Upper lobe of right lung (tissue), 1 donor: ENCODE measurements at places on chromosomes 2 and 18.
A peak's percentile ranks its signal among the peaks of the same experiment; 100 is the strongest.

DNA sequence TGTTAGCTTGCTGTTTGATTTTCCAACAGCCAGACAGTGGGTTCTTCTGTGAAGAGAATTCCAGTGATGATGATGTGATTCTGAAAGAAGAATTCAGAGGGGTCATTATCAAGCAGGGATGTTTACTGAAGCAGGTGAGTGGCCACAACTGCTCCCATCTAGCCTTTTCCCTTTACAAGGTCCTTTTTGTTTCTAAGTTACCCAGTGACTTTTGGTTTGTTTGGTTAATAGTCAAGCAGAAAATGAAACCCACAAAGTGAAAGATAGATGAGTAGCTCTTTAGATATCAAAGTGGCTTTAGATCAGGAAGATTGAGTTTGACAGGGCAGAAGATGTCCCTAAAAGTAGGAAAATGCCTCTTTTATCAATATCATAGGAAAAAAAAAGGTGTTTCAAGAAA is 23.3 kb downstream of the PLEK start:
- DNase-seq, result no peak
- peaks cover 31% of the 10 kb centered on the region for H3K4me1 ChIP-seq
- H3K4me3 ChIP-seq, result no peak overlapping the region

- H3K36me3 ChIP-seq, result peaks cover 26% of the 10 kb centered on the region
- peaks cover 23% of the 10 kb centered on the region for H3K4me1 ChIP-seq
- no peak for DNase-seq
- no peak overlapping the region for H3K4me3 ChIP-seq
- H3K27ac ChIP-seq, result no peak overlapping the region
- no peaks in the 10 kb centered on the region for H3K27me3 ChIP-seq
Observed at GRCh38 chr2:135744760-135745314, 3.2 kb downstream of the UBXN4 start.

GRCh38 chr2:37676274-37676673 is 4.8 kb upstream of the CDC42EP3 start:
- H3K4me1 ChIP-seq, result no peaks in the 10 kb centered on the region
- no peak overlapping the region for H3K4me3 ChIP-seq
- H3K27me3 ChIP-seq, result no peaks in the 10 kb centered on the region
- H3K27ac ChIP-seq, result no peak overlapping the region
- no peak for DNase-seq
- no peaks in the 10 kb centered on the region for H3K36me3 ChIP-seq

DNA sequence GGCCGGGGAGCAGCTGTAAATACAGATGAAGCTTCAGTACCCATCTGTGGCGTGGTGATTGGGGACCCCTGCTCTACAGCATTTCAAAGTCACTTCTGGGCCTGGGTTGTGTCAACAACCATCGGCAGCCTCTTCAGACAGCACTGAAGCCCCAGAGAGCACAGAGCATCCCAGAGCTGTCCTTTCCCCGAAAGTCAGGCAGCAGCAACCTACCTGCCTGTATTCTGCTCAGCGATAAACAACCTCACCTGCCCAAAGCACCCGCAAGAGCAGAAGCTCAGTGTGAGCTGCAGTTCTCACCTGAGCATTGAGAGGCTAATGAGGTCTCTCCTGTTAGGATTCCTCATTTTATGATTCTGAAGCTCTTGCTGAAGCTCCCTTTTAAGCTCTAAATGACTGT is 19.3 kb downstream of the TRABD2A start:
- H3K4me1 ChIP-seq, result no peaks in the 10 kb centered on the region
- H3K36me3 ChIP-seq, result no peaks in the 10 kb centered on the region
- H3K27me3 ChIP-seq, result no peaks in the 10 kb centered on the region

- no peaks in the 10 kb centered on the region for H3K27me3 ChIP-seq
- H3K4me1 ChIP-seq, result peaks cover 14% of the 10 kb centered on the region
- no peaks in the 10 kb centered on the region for H3K36me3 ChIP-seq
- no peak for DNase-seq
- H3K27ac ChIP-seq, result no peak overlapping the region
Observed at GRCh38 chr2:40244251-40244650, 207.6 kb downstream of the SLC8A1 start.

- no peak for DNase-seq
- no peaks in the 10 kb centered on the region for H3K27me3 ChIP-seq
- no peak overlapping the region for H3K27ac ChIP-seq
- no peaks in the 10 kb centered on the region for H3K4me1 ChIP-seq
- no peak overlapping the region for H3K4me3 ChIP-seq
Observed at GRCh38 chr2:178163395-178163794, 30.9 kb upstream of the OSBPL6 start.

- H3K4me1 ChIP-seq, result peaks cover 19% of the 10 kb centered on the region
- peak overlapping the region; percentile 69 for H3K27ac ChIP-seq
- peak overlapping the region; percentile 93 for H3K4me3 ChIP-seq
- H3K36me3 ChIP-seq, result peaks cover 14% of the 10 kb centered on the region
- no peak for DNase-seq
Observed at GRCh38 chr2:241686324-241686649, 328 bp downstream of the DTYMK start.

GRCh38 chr18:9535430-9535991 is 60.2 kb downstream of the RALBP1 start:
- no peak for DNase-seq
- peaks cover 69% of the 10 kb centered on the region for H3K36me3 ChIP-seq
- H3K4me3 ChIP-seq, result no peak overlapping the region
- no peak overlapping the region for H3K27ac ChIP-seq
